GM06990 (cell line): ENCODE measurements at places on chromosomes 7 and 10.

DNA sequence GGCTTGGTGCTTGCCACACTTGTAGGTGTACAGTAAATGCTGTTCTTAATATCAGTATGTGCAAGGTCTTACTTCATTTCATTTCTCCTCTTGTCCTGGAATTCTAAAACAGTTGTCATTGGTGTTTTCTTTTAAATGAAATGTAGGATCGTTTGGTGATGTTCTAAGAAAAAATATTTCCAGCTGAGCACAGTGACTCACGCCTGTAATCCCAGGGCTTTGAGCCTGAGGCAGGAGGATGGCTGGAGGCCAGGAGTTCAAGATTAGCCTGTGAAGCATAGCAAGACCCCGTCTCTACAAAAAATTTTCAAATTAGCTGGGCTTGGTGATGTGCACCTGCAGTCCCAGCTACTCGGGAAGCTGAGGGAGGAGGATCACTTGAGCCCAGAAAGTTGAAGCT lies 32.6 kb upstream of the ELN start:
- DNase-seq = no peak

GRCh38 chr10:82821043-82821442 lies 946.0 kb downstream of the NRG3 start:
- DNase-seq = no peak

DNA sequence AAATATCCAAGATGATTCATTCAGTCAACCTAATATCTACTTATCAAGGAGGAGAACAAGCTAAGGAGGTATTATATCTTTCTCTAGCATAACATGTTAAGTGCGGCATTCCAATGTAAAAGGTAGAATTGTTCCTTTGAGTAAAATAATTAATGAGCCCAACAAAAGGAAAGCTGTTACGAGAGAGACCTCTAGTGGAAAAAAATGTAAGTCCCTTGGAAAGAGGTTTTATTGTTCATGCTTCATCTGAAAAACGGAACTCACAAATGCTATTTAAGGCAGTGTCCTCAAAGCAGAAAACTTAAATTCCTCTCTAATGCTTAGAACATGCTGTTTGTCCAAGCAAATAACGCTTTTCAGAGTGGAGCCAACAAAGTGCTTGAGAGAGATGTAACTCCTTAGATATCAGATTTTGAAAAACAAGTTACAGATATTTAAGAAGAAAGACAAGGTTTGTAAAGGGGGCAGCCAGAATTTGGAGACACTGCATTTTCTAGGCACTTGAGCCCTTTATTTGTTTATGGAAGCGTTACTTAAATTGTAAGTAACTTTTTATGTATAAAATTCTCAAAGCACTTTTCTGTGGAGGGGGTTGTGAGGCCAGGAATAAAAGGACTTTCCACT lies 119.9 kb downstream of the TFEC start:
- no peak for DNase-seq

- DNase-seq = no peak
These were observed 128.6 kb upstream of the KCTD7 start for GRCh38 chr7:66500087-66500486.

DNA sequence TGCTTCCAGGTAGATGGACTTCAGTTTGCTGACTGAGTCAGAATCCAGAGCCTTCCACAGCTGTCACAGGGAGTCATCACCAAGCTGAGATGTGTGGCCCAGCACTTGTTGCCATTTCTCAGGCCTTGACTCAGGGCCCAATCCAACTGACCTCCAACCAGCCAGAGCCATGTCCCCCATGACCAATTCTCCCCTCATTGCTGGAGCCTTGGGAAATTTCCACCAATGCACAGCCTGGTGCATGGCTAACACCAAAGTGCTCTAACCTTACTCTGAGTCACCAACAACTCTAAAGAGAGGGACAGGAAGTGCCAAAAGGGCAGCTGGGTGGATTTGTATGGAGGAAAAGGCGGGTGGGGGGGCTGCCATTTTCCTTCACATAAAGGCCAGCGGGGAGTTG lies 13.4 kb upstream of the GLI3 start:
- no peak for DNase-seq

- no peak for DNase-seq
These were observed 50.2 kb downstream of the ARHGAP22 start for GRCh38 chr10:48554656-48555055.
